ENCODE measurements at places on chromosomes 6 and 20. TPM values are rescaled to one million over a fixed set of nuclear protein-coding genes. Genes with fewer than 3 reads are reported as not detected.

Gene SALL4
- 1.6 TPM for total RNA-seq

Gene ZC3H12D
- 0.26 TPM for total RNA-seq

Gene ADGB
- total RNA-seq, result not detected

Gene PRRT1
- total RNA-seq, result 1.3 TPM

Gene OOEP
- total RNA-seq, result 10.6 TPM

Gene KCNK16
- not detected for total RNA-seq

Gene CTAGE9
- total RNA-seq, result 0.15 TPM

Gene LMBRD1
- 17.9 TPM for total RNA-seq

Gene ZFAND3
- total RNA-seq, result 95.9 TPM

Gene SLC35F1
- total RNA-seq, result not detected

Gene FAXC
- total RNA-seq, result 9.0 TPM

Gene RAB44
- not detected for total RNA-seq

Gene FOXC1
- 6.7 TPM for total RNA-seq

Gene NQO2
- total RNA-seq, result 45.7 TPM

Gene HLA-DPA1
- total RNA-seq, result 0.69 TPM

Gene SLC4A11
- total RNA-seq, result 144 TPM

Gene SLC25A27
- 0.77 TPM for total RNA-seq

Gene FNDC11
- 1.3 TPM for total RNA-seq

Gene SLC23A2
- 14.6 TPM for total RNA-seq

Gene MACROD2
- total RNA-seq, result 1.2 TPM

Gene GPSM3
- total RNA-seq, result 2.0 TPM

Gene DUSP15
- total RNA-seq, result 23.6 TPM

Gene CLVS2
- total RNA-seq, result 1.1 TPM

Gene RFX6
- not detected for total RNA-seq

Gene CSNK2A1
- total RNA-seq, result 191 TPM

Gene PNLDC1
- not detected for total RNA-seq

Gene ATP6V1G2
- 0.98 TPM for total RNA-seq

Gene HLA-DPB1
- 0.64 TPM for total RNA-seq

Gene TTI1
- 26.6 TPM for total RNA-seq

Measured in Panc1 (cell line).